Small intestine (tissue), 16 donors: ENCODE measurements at places on chromosomes 1 and 21. TPM values are rescaled to one million over a fixed set of nuclear protein-coding genes. Genes with fewer than 3 reads are reported as not detected.

GRCh38 chr1:50329332-50329932 is 93.8 kb downstream of the DMRTA2 start:
- peak; percentile 95 for DNase-seq

- DNase-seq = no peak
Observed at GRCh38 chr1:47843059-47843458, 154.1 kb downstream of the TRABD2B start.

- no peak for DNase-seq
Observed at GRCh38 chr1:203420263-203420662, 55.3 kb upstream of the PRELP start.

GRCh38 chr1:6447818-6448748 is 17.9 kb downstream of the TNFRSF25 start:
- DNase-seq = no peak

DNA sequence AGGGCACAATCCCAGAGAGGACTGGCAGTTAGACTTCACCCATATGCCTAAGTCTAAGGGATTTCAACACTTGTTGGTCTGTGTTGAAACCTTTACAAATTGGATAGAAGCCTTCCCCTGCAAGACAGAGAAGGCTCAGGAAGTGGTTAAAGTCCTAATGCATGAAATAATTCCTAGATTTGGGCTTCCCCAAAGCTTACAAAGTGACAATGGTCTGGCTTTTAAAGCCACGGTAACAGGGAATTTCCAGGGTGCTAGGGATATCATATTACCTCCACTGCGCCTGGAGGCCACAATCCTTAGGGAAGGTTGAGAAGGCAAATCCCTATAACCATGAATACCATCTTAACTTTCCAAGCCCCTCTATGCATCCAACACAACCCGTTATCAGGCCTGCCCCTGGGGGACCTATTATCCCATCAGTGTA is 3.3 kb upstream of the FMO4 start:
- no peak for DNase-seq

GRCh38 chr1:202130816-202131522 is 8.3 kb downstream of the GPR37L1 start:
- DNase-seq = no peak

- no peak for DNase-seq
Observed at GRCh38 chr1:13514821-13515220, 1.0 kb upstream of the LRRC38 start.

GRCh38 chr1:190376044-190376443 is 101.6 kb downstream of the BRINP3 start:
- DNase-seq = no peak

DNA sequence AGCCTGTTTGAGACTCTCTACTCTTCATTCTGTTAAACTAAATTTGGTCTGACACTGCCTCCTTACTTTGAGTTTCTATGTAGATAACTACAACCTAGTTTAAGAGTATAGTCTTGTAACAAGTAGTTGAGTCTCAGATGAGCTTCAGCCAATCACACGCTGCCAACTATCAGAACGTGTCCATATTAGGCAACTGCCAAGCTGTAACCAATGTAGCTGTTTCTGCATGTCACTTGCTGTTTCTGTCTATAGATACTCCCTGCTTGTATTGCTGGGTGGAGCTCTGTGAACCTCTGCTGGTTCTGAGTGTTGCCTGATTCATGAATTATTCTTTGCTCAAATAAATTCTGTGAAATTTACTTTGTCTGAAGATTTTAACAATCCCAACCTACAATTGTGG is 452.6 kb upstream of the NR5A2 start:
- DNase-seq = no peak

DNA sequence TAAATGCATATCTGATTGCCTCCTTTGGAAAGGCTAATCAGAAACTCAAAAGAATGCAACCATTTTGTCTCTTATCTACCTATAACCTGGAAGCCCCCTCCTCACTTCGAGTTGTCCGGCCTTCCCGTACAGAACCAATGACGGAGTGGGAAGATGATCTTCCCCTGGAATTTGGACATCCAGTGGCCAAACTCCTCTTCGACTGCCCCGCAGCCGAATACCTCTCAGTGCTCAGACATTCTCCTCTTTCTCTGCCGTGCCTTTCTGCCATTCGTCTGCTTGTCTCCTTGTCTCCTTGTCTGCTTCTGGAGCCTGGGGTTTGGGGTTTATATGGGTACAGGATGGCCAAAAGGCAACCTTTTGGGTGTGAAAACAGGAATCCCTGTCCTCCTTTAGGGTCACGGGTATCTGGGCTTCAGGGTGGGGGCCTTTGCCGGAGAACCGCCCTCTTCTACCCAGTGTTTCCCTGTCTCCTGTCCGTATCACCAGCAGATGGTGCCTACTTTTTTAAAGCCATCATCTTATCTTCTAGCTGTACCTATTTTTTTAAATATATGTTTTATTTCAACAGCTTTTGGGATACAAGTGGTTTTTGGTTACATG is 35.9 kb upstream of the RAB4A start:
- DNase-seq = no peak

GRCh38 chr1:61462628-61463027 is 262.3 kb downstream of the TM2D1 start:
- no peak for DNase-seq

GRCh38 chr1:168469690-168470089 is 74.1 kb downstream of the XCL2 start:
- no peak for DNase-seq

GRCh38 chr1:58932859-58933598 is 149.2 kb upstream of the JUN start:
- DNase-seq = peak; percentile 98

- DNase-seq = no peak
Observed at GRCh38 chr1:230103306-230104173, 36.5 kb downstream of the GALNT2 start.

DNA sequence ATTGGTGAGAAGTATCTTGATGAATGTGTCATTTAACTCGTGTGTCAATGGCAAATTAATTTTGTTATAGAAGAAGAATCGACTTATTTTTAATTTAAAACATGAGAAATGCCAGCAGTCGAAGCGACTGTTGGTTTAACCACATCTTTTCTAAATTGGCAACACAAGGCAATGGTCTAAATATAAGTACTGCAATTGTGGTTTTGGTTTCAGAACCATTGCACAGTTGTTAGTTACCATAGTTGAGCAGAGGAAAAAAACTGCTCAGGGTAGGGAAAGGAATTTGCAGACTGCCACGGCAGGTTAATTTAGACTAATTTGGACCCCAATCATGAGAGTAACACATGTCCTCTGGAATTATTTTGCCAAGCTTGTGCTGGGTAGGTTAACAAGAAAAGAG is 185.6 kb upstream of the RUNX1 start:
- no peak for DNase-seq

GRCh38 chr1:28259934-28260802 is 850 bp downstream of the SESN2 start:
- peak; percentile 73 for DNase-seq

DNA sequence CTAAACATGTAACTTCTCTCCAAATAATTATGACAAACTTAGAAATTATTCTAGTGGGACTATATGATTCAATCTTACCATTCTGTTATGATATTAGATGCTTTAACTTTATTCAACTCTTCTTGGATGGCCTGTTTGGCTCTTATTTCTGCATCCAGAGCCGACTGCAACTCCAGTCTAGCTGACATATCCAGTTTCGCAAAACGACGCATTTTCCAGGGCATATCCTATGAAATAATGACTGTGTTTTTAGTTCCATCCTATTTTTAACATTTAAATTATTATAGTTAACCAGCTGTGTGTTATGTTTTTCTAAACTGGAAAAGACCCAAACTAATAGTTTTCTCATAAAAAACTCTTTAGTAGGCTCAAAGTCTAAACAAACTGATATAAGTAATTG is 133.7 kb downstream of the COQ8A start:
- no peak for DNase-seq

DNA sequence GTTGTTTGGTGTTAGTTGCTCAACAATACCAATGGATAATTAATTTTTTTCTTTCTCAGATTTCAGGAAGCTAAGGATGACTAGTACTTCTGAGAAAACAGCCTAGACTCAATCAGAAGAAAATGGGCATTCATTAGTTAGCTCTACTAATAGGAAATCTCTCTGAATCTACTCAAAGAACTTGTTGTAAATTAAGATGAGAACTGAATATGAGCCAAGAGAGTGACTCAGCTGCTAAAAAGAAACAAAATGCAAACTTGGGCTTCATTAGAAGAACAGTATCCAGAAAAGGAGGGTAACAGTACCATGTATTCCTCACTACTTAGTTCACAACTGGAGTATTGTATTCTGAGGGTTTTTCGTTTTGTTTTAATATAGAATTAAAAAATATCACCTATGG is 12.5 kb downstream of the FOXJ3 start:
- DNase-seq = no peak

DNA sequence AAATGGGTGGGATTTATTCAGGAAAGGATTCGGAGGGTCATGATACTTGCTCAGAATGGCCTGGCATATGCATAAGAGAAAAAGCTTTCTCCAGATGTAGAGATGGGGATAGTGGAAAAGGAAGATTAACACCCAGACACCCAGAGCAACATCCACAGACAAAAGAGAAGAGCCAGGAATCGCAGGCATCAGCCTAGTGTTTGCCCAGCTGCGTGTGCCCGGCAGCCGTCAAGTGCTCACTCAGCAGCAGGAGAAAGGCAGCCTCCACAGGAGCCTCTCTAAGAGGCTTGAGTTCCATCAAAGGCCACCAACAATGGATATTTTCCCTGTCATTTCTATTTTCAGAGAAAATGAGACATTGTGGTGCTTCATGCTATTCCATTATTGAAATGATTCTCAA is 54.7 kb downstream of the NTPCR start:
- DNase-seq = no peak

- DNase-seq = peak; percentile 49
Observed at GRCh38 chr1:197675583-197676208, 99.6 kb downstream of the DENND1B start.

- peak; percentile 58 for DNase-seq
Observed at GRCh38 chr1:211895126-211895759, 64.7 kb upstream of the LPGAT1 start.

DNA sequence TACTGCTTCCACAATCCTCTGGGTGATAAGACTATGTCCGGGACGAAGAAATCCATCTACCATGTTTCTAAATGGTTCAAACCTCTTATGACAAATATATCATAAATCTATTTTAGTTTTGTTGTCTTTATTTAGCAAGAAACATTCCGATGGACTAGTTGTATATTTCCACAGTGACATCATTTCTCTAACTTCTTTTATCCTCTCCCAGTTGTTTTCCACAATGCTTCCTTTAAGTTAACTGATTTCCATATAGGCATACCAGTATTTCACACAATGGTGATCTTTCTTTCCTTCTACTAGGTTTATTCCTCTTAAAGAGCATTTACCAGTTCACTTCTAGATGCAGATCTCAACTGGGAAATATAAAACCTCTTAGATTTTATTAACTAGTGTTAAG is 44.8 kb downstream of the USP1 start:
- DNase-seq = no peak

- DNase-seq = peak; percentile 77
Observed at GRCh38 chr1:23019863-23020625, 776 bp downstream of the KDM1A start.

DNA sequence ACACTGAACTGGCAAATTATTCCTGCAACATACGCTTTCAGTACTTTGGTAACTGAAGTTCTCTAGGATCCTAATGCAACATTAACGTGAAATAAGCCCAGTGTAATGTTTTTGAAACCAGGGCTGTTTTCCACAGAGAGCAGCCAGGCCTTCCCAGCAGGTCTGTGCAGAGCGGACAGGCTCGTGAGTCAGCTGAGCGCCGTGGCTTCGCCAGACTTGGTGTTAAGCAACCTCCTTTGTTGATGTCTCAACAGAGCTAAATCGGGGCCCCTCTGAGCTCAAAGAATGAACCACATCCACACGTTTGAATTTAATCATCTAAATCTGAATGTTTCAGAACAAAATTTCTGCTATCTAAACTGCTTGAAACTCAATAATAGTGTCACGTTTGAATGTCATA is 181.8 kb upstream of the FMN2 start:
- DNase-seq = no peak

GRCh38 chr21:19049567-19049966 is 646.0 kb upstream of the TMPRSS15 start:
- DNase-seq = no peak

DNA sequence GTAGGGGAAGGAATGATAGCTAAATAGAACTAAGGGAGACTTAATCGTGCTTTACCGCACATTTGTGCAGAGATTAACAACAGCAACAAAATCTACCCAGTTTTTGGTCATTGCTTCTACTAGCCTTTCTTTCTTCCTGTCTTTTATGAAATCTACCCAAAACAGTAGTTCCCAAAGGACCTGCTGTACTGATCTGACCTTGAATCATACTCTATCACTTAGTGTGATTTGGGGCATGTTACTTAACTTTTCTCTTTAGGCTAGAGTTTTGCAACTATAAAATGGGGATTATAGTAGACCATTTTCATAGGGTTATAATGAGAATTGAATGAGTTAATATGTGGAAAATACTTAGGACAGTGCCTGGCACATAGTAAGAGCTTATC is 30.5 kb upstream of the MACF1 start:
- no peak for DNase-seq

- DNase-seq = no peak
Observed at GRCh38 chr1:44812822-44813543, 4.7 kb downstream of the BTBD19 start.

- peak; percentile 38 for DNase-seq
Observed at GRCh38 chr1:202274611-202275010, 67.1 kb downstream of the UBE2T start.

DNA sequence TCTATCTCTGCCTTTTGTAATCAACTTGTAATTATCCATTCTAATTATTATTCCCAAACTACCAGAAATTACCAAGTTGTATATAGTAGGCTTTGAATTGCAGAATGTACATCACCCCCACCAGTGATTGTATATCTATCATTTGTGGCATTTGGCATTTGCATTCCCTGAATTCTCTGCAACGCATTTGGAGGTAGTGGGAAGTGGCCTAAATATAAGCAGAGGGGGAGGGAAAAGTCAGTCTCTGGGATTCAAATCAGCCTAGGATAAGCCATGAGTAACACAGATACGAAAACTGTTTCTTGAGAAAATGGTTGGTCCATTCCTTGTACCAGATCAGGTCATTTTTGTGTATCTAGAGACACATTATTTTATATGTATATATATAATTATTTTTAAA is 20.7 kb downstream of the DDX20 start:
- DNase-seq = no peak

- DNase-seq = no peak
Observed at GRCh38 chr1:2130871-2131289, 63.7 kb downstream of the FAAP20 start.

- DNase-seq = no peak
Observed at GRCh38 chr21:26961698-26962097, 5.2 kb downstream of the ADAMTS5 start.

GRCh38 chr1:112798292-112798691 is 83.2 kb upstream of the PPM1J start:
- DNase-seq = no peak

Gene FOXO6
- 0.34 TPM for polyA plus RNA-seq

Gene TMIGD3
- 6.2 TPM for polyA plus RNA-seq

Gene DCDC2B
- not detected for polyA plus RNA-seq

Gene UTS2
- 0.33 TPM for polyA plus RNA-seq

Gene MDM4
- polyA plus RNA-seq = 4.1 TPM

Gene RNU1-3
- polyA plus RNA-seq = not detected

Gene CD5L
- polyA plus RNA-seq = 0.03 TPM

Gene BRINP3
- polyA plus RNA-seq = 9.2 TPM

Gene SGIP1
- 1.6 TPM for polyA plus RNA-seq

Gene TSPAN1
- 40.3 TPM for polyA plus RNA-seq

Gene DNAH14
- 1.4 TPM for polyA plus RNA-seq

Gene LCE3E
- not detected for polyA plus RNA-seq

Gene TAF5L
- polyA plus RNA-seq = 16.3 TPM
